ENCODE measurements at places on chromosomes 6 and 20. TPM values are rescaled to one million over a fixed set of nuclear protein-coding genes. Genes with fewer than 3 reads are reported as not detected.

DNA sequence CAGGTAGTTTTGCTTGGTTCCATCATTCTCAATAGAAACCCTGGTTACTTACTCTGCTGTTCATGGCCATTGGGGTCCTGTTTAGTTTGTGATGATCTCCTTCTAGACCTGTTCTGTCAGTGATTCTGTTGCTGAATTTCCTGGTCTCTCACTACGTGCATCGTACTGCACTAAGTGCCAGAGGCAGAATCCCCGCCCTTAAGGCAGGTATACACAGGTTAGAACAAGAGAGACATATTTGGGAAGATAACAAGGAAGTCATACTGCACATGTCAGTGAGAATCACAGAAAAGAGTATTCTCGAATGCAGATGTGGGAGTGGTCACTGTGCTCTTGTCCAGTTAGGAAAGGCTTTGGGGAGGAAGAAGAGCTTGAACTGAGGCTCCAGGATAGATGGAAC is 148.1 kb upstream of the MYLIP start:
- no peak for DNase-seq

GRCh38 chr6:9494864-9495263 is 920.0 kb downstream of the TFAP2A start:
- no peak for DNase-seq

DNA sequence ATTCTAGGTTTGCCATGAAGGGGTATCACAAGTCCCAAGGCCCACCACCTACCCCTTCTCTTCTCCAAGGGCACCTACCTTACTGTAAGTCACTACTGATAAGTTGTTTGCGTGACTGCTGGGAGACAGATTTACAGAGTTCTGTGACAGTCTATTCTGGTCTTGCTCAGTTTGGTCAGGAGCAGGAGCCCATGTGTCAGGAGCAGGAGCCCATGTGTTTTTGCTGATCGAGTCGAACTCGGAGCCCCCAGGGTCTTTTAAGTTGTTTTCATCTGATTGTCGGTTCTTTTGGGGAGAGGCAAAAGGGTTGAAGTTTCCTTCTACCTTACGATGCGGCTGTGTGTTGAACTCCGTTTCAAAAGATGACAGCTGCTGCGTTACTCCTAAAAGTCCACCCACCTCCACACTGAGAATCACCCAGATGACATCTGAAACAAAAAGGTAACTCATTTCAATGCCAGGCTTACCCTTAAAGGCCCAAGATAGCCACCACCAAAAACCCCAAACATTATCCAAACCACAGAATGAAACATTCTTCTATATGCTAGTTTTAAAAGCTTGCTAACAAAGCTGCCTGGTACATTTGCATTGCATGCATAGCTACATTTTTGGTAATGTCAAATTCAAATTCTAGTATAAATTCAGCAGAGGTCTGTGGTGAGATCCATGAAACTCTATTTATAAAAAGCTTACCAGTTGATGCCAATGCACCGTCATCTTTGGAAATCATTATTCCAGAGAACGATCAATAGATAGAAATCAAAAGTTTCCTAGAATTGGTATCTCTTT is 50.5 kb upstream of the SPDEF start:
- DNase-seq = no peak

DNA sequence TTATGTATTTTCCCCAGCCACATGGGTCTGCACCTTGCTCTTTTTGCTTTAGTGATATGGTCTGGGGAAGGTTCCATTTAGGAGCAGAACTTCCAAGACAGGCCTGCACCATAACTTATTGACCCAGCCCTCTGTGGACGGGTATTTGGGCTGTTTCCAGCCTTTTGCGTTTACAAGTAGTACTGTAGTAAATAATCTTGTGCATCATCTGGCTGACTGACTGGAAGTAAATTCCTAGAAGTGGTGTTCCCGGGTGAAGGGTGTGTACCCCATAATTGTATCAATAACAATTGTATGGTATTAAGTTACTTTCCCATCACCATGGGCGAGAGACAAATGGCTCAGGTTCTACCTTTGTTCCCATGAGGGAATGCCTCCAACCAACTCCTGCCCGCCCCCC is 31.6 kb downstream of the SPDEF start:
- no peak for DNase-seq

The CASS4 gene
- 0.77 TPM for total RNA-seq

DNA sequence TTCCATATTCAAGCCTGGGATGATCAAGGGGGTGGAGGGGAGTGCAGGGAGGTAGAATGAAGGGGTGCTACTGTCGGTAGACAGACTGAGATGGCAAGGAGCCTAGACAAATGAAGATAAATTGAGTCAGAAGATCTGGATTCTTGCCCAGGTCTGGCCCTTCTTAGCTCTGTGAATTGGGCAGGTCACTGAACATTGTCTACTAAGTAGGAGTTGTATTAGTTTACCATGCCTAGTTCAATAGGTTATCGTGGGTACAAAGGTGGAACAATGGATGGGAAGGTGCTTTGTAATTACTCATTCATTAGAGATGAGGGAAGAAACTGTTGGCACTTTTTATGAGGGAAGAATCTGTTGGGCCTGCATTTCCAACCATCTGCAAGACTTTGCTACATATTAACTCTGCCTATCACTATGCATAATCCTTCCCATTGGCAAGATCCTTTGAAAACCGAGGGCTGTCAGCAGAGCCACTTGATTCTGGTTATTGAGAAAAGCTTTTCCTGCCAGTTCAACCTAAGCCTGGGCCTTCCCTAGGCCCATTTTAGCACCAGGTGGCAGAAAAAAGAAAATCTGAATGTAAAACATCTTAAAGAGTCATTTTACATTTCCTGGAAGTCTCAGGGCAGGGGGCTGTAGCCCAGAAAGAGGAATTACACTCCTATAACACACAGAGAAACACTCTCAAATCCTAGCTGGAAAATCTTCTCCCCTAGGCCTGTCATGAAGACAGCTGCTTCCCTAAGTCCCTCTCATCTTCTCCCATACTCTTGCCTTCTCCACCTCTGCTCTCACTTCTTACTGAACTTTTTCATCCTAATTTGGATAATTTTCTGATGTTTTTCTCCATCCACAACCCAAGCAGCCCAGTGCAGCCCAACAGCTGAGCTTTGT is 103.5 kb downstream of the CD24 start:
- no peak for DNase-seq

- DNase-seq = no peak
Measured at GRCh38 chr6:15305909-15306308, 60.0 kb downstream of the JARID2 start.

The FERMT1 gene
- total RNA-seq = 102 TPM

The TRIM31 gene
- total RNA-seq = 202 TPM

The AURKA gene
- total RNA-seq = 11.2 TPM

GRCh38 chr6:106509420-106510089 is 119.7 kb downstream of the RTN4IP1 start:
- DNase-seq = no peak

The NT5E gene
- total RNA-seq = 29.7 TPM

The OVOL2 gene
- total RNA-seq = 15.2 TPM

The PHACTR1 gene
- 2.7 TPM for total RNA-seq

The IP6K3 gene
- 6.8 TPM for total RNA-seq
